ENCODE measurements at places on chromosomes 13 and 19. TPM values are rescaled to one million over a fixed set of nuclear protein-coding genes. Genes with fewer than 3 reads are reported as not detected.

The SERP2 gene
- 28.0 TPM for total RNA-seq

The ZNF578 gene
- 24.3 TPM for total RNA-seq

The UBL5 gene
- 108 TPM for total RNA-seq

The PTH2 gene
- total RNA-seq, result not detected

The CAPS gene
- 5.7 TPM for total RNA-seq

The LIPE gene
- total RNA-seq, result 6.9 TPM

The DACT3 gene
- total RNA-seq, result 14.5 TPM

The NLRP4 gene
- not detected for total RNA-seq

Data from temporal lobe (tissue), 4 donors.